ENCODE measurements at places on chromosomes 3 and 15. TPM values are rescaled to one million over a fixed set of nuclear protein-coding genes. Genes with fewer than 3 reads are reported as not detected.

The GPR15 gene
- not detected for total RNA-seq

The SNX22 gene
- total RNA-seq, result 1.1 TPM

The NT5DC2 gene
- total RNA-seq, result 62.9 TPM

The LSAMP gene
- 52.5 TPM for total RNA-seq

The CCDC39 gene
- total RNA-seq, result 0.66 TPM

The LINGO1 gene
- total RNA-seq, result 35.2 TPM

The TRIM59 gene
- total RNA-seq, result 25.6 TPM

The NGRN gene
- total RNA-seq, result 161 TPM

The TLR9 gene
- not detected for total RNA-seq

The PXYLP1 gene
- 35.0 TPM for total RNA-seq

The TRMT10C gene
- total RNA-seq, result 33.7 TPM
